ENCODE measurements at places on chromosomes 3 and 15.

DNA sequence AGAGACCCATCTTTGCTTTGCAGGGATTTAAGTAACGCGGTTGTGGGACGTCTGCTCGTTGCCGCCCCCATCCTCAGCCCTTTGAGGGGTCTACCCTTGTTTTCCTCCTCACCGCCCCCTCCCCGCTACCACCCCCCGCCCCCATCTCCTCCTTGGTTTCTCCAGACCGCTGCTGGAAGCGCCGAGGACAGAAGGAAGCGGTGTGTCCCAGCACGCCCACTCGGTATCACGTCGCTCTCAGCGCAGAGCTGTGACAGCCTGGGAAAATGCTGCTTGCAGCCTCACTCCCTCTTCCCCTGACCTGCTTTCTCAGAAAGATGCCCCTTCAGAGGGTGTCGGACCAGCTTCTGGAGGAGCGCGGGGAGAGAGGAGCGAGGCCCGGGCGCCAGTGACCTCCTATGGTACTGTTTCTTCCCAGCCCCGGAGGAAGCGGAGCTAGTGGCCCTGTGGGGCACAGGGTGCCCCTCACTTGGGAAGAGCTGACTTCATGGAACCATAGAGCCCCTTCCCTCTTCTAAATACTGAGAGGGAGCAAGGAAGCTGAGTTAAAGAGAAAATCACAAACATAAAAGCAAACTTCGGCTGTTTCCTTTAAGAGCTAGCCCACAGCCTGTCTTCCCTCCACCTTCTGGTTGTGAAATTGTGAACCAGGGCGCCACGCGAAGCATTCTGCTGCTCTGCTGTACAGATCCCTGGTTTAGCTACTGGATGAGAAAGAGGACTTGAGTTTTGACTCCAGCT, 698 bp downstream of the IL1RAP start:
- DNase-seq = no peak

DNA sequence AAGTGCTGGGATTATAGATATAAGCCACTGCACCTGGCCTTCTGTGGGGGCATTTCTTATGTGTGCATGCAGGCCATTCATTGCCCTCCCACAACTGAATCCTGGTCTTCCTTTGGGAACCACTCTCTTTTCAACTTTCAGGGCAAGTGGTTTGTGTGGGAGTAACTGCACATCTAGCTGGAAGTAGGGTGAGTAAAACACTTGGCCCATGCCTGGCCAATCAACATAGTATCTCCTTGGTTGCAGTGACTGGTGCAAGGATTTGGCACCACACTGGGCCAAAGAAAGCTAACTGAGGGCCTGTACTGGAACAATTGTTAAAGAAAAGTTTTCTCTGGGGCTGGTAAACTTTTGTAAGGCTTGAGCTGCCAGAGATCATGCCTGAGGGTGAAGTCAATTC, 189.2 kb upstream of the FEZF2 start:
- DNase-seq = no peak

- no peak for DNase-seq
Observed at GRCh38 chr3:115713284-115713683, 90.0 kb downstream of the GAP43 start.

GRCh38 chr15:46961795-46962194, 755.5 kb upstream of the SEMA6D start:
- DNase-seq = no peak

Measured in HFF-Myc (cell line).